Right lobe of liver (tissue), 6 donors: ENCODE measurements at places on chromosomes 5 and 9. TPM values are rescaled to one million over a fixed set of nuclear protein-coding genes. Genes with fewer than 3 reads are reported as not detected.

- DNase-seq: no peak
Measured at GRCh38 chr9:77968506-77968905, 63.1 kb downstream of the GNAQ start.

ACSL6 gene
- total RNA-seq: 1.3 TPM

CDX1 gene
- total RNA-seq: not detected

GRCh38 chr9:87068177-87068840, 121.0 kb upstream of the GAS1 start:
- no peak for DNase-seq

FABP6 gene
- not detected for total RNA-seq

- no peak for DNase-seq
Measured at GRCh38 chr9:112042769-112043168, 132.3 kb downstream of the SUSD1 start.

DNA sequence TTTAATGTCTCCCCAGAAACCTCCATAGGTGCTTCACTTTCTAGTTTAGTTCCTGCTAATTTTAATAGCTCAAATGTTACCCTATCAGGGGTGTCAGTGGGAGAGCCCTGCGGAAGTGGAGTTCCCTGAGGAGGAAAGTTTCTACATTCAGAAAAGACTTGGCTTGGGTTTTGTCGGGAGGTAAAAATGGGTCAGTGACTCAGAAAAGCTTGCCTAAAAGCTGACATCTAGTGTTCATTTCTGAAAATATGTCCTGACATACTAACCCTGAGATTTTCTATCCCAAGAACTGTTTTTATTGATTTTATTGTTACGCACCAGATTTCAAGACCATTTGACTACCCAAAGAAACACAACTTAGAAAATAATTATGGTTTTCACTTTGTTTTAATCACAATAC, 40.9 kb upstream of the GLDC start:
- DNase-seq: no peak

- DNase-seq: no peak
Measured at GRCh38 chr5:112625689-112626438, 111.8 kb upstream of the APC start.

GRCh38 chr9:121282277-121283079, 14.5 kb downstream of the GSN start:
- peak; percentile 42 for DNase-seq

IL33 gene
- total RNA-seq: 17.3 TPM

- DNase-seq: no peak
Measured at GRCh38 chr9:91489361-91489899, 65.8 kb upstream of the NFIL3 start.

- DNase-seq: no peak
Measured at GRCh38 chr5:129511291-129511690, 51.2 kb downstream of the ADAMTS19 start.

- no peak for DNase-seq
Measured at GRCh38 chr5:147403651-147404640, 105.9 kb downstream of the DPYSL3 start.

GRCh38 chr5:87400305-87400899, 12.3 kb downstream of the CCNH start:
- no peak for DNase-seq
